Left lobe of liver (tissue), 2 donors: ENCODE measurements at places on chromosomes 7 and 10. TPM values are rescaled to one million over a fixed set of nuclear protein-coding genes. Genes with fewer than 3 reads are reported as not detected.

The TAS2R5 gene
- total RNA-seq: 0.45 TPM

- no peak for DNase-seq
These were observed 51.3 kb upstream of the CXCL12 start for GRCh38 chr10:44436240-44436639.

GRCh38 chr7:108138911-108139310 is 8.8 kb upstream of the LAMB4 start:
- DNase-seq: no peak

- no peak for DNase-seq
These were observed 70.0 kb upstream of the AGBL3 start for GRCh38 chr7:134916171-134916883.
